HTR-8/SVneo (cell line): ENCODE measurements at places on chromosomes 4 and X.

DNA sequence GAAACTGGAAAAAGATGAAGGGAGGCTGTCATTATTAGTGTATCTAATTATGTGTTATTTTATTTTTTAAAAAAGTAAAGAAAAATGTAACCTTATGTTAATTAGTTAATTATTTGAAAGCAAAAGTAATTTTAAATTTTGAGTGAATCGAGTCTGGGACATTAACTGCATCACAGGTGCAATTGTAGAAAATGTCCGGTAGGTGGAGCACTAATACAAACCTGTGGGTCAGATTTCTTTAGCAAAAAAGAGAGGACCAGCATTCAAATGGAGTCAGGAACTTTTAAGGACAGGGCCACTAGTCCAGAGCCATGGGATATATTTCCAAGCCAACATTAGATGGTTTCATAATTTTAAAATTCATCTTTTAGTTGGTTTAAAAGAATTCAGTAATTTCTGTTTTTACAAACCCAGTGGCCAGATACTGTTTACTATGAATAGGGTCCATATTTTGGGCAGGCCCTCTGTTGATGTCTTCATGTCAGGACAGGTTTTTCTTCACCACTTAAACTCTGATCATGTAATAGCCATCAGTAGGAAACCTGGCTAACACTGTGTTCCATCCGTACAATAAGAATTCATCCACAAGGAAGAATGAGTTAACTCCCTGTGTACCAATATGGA is 27.2 kb downstream of the BST1 start:
- DNase-seq, result peak; percentile 66

DNA sequence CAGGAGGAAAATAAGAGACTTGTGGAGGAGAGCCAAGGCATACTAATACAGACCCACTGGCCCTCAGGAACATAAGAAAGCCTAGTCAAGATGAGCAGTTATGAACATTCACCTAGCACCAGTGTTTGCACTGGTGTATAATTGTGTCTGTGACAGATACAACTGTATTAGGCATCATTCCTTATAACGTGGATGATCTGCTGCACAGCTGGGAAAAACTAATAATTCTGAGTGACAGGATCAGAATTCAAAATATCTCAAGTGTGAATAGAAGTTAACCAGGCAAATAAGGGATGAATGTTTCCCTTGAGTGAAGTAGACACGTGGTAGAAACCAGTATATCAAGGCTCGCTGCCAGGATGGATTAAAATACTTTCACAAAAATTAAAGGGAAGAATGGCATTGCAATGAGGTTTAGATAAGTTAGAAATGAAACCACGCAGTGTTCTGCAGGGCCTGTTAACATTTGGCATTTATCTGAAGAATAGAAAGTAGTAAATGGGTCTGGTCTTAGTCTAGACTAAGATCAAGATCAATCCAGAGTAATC is 325.9 kb downstream of the EPHA5 start:
- no peak for DNase-seq

DNA sequence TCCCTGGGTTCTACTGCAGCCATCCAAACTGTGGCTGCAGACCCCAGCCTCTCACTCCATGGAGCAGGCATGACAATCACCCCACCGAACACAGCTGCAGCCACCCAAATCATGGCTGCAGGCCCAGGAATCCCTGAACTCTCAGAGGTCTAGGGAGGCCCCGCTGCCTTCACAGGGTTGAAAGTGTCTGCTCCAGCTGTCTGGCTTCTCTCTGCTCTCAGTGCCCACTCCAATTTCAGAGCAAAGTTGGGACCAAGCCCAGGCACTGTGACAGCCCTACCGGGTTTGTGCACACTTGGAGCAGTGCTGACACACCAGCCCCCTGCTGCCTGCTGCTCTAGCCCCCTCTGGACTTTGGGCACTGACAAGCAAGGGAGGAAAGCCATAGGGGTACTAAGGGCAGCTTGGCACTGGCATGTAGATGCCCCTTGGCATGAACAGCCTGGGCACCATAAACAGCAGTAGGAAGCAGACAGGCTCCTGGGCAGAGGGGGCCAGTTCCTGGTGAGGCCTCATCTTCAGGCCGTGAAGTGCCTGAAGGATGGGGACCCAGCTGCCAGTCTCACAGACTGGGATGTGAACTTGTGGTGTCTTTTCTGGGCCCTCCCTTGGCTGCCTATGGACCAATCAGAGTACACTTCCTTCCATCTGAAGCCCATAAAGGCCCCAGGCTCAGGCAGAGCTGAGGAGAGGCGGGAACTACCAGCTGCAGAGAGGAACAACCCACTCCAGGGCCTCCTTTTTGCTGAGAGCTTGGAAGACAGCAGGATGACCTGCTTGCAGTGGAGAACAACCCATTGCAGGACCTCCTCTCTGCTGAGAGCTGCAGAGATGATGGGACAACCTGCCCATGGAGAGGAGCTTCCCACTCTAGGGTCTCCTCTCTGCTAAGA is 68.8 kb downstream of the TECRL start:
- DNase-seq, result no peak

DNA sequence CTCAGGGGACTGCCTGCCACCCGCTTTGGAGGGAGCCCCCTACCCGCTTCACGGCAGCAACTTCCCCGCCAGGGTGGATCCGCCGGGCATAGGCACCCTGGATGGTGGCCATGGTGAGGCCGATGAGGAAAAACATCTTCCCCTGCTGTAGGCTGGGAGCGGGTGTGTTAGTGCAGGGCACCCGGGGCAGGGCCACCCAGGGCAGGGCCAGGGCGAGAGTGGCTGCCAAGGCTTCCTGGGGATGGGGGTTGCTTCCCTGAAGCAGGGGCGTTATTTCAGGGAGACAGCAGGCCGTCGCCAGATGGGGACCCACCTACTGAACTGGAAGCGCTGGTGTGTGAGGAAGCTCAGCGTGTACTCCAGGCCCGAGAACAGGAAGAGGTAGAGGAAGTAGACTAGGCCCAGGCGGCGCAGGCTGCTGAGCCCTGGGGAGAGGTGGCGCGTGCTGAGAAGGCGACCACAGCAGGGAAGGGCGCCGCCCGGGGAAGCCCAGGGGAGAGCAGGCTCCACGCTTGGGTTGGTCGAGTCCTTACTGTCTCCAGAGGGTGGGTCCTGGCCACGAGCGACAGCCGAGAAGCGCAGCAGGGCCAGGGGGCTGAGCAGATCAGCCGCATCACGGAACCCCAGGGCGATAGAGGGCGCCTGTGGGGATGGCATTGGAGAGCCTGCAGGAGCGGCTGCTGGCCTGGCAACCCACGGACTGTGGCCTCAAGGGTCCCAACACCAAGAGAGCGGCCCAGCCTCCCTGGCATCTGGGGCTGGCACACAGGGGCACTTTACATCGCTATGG is 31.5 kb downstream of the NOP14 start:
- no peak for DNase-seq

GRCh38 chr4:112175840-112176239 is 30.6 kb downstream of the FAM241A start:
- DNase-seq, result no peak

- no peak for DNase-seq
Measured at GRCh38 chr4:3389233-3390215, 52.2 kb upstream of the HGFAC start.

DNA sequence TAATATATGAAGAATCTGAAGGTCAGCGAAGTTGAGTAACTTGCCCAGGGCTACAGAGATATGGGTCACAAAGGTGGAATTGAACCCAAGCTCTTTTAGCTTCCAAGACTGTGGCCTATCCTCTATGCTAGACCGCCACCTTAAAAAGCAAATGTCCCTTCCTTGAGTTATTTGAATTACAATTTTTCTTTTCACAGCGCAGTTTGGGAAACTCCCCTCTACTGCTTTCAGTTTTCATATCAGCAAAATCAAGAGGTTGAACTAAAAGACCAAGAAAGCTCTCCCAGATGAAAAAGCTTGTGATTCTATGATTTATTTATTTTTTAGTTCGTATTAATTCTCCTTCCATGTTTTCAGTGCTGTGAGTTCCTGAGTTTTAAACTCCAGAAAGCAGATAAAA is 174.5 kb upstream of the C1QTNF7 start:
- no peak for DNase-seq

DNA sequence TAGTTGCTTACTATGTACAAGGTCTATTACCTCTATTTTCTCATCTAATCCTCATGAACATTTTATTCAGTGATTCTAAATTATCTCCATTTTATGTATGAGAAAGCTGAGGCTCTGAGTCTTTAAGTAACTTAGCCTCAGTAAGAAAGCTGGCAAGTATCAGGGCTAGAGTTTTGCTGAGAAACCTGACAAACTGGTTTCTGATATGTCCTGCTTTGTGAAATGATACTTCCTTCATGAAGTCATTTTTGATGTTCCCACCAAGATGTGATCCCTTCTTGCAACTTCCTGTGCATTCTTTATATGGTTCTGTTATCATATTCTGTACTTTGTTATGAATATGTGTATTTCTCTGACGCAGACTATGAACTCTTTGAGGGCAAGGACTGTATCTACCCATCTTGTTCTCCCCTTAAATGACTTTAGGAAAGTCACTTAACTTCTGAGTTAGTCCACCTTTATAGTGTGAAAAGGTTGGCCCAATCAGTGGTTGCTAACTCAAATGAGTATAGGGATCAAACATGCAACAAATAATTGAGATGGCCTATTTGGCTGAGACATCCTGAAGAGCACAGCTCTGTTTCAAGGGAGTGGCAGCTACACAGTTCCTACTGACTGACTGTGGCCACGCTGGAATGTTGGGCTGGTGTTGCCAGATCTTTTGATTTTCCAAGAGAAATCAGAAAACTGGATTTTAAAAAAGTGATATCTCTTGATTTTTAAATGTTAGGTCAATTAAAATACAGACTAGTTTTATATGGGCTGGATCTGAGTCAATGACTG is 127.9 kb upstream of the AMOT start:
- DNase-seq, result no peak

DNA sequence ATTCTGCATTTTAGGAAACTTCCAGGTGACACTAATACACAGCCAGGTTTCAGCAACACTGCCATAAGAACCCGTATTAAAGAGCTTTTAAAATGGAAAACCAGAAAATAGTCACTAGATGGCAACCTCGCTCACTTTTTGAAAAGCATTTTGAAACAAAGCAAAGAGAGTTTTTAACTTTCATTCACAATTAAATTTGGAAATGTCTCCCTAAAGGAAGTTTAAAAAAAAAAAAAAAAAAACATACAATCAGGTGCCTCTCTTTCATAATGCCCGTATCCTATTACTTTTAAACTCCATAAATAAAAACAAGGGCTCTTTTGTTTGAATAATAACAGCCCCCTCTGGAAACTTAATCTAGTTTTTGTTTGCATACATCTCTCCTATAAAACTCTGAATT is 20.3 kb downstream of the MEPE start:
- DNase-seq, result no peak

DNA sequence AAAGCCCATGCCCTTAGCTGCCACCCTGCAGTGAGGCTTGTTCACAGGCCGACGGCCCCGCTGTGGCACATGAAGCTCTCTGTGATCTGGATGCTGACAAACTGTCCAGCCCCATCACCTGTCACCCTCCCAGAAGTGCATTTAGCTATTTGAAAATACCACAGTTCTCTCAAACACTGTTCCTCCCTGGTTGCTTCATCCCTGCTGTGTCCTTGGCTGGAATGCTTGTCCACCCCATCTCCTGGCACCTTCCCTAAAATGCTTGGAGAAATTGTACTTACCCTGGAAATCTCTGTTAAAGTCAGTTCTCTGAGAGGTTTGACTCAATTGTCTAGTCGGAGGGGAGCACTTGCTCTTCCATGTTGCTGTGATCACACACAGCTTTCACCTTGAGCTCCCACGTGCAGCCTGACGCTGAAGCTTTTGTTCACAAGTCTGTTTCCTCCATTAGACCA is 10.1 kb downstream of the SYNPO2 start:
- DNase-seq, result no peak

- no peak for DNase-seq
Measured at GRCh38 chr4:138788267-138788790, 227.3 kb upstream of the NOCT start.

DNA sequence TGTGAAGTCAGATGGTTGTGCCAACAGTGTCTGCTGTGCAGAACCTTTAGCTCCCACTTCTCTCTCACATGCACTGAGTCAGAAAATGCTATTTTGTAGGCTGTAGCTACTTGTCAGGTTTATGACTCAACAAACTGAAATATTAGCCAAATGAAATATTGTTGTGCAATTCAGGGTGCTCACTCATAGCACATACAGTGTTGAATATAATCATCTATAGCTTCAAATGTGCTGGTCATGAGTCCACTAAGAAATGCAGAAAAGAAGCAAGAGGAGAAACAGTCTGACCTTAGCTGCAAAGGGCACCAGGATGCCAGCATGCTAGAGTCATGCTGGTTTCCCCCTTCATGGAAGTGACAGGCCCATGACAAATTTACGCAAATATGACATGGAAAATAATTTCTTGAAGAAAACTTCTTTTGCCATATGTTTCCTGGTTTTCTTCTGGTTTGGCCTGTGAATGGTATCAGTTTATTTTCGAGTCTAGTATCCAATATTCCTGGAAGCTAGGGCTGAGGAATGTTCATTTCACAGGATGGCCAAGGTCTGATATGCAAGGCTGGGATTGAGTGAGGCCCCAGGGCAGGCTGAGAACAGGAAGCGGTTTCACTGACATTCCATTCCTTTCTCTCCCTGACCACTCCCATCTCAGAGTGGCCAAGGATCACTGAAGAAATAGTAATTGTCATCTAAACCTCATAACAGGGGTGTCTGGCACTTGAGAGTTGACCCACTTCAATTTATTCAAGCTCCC is 10.3 kb upstream of the CXCL2 start:
- DNase-seq, result peak; percentile 35
